ENCODE measurements at places on chromosomes 2 and 18.

DNA sequence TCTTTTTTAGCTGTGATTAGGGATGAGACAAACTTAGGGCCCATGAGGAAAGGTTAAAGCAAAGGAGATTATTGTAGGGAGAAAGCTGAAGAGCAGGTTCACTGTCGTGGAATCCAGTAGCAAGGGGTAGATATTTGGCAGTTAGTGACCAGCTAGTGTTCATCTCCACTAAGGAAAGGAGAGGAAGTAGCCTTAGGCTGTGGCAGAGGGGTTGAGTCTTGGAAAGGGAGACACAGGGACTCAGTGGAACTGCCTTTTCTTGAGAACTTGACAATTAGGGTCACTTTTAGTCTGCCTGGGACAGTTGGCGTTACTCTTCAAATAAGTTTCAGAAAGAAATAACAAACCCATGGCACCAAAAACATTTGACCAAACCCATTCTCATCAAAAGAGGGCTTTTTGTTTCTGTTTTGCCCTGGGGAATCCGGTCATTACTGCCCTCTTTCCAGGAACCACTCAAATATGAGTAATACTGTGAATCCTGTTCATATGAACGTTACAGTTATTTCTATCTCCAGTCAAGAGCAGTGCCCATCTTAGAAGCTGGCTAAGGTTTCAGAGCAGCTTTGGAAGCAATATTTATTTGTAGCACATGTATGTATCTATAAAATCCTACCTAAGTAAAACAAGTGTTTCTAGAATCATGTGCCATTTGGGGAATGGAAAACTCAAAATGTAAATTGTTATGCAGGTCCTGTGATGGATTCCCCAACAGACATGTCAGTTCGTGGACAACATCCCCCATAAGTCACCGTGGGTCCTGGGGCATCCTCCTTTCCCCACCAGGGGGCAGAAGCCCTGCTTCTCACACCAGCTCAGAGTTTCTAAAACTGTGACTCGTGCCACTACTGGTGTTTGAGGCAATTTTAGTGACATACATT lies 77.3 kb upstream of the PHLPP1 start:
- DNase-seq = peak; percentile 20
- H3K27ac ChIP-seq = no peak overlapping the region
- no peaks in the 10 kb centered on the region for H3K4me1 ChIP-seq
- H3K36me3 ChIP-seq = no peaks in the 10 kb centered on the region
- peaks cover 4% of the 10 kb centered on the region for H3K27me3 ChIP-seq
- H3K4me3 ChIP-seq = no peak overlapping the region

GRCh38 chr2:105399207-105399861 lies 483 bp upstream of the FHL2 start:
- peaks cover 6% of the 10 kb centered on the region for H3K4me1 ChIP-seq
- no peaks in the 10 kb centered on the region for H3K27me3 ChIP-seq
- H3K36me3 ChIP-seq = no peaks in the 10 kb centered on the region
- H3K27ac ChIP-seq = no peak overlapping the region
- H3K4me3 ChIP-seq = peak overlapping the region; percentile 72

DNA sequence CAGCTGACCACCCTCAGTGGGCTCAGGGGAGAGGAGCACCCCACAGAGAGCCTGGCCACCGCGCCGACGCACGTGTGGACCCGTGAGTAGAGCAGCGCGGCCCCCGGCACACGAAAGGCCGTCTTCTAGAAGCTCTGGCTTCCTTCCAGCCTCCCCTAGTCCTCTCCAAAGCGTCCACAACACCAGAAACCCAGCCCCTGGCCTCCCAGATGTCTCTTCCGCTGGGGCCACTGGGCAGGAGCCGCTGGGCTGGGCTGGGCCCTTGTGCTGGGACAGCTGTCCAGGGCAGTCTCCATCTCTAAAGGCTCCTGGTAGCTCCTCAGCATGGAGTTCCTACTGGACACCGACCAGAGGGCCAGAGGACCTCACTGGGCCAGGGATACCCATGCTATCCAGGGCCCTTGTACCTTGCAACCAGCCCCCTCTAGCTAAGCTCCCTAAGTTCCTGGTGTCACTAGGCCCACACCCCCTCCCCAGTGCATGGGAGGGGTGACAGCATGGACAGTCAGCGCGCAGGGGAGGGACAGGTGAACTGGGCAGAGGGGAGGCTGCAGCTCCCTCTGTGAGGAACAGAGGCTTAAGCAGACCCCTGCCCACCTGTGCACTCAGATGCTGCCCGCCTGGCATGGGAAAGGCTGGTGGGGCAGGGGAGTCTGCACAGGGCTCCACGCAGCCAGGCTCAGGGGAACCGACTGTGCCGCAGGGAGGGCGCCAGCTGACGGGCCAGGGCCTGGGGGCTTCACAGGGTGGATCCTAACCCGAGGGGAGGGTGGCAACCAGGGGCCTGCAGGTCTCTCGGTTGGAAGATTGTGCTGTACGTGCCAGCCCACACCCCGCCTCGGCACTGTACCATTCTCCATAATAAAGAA lies 32.9 kb downstream of the MTERF4 start:
- H3K27me3 ChIP-seq = no peaks in the 10 kb centered on the region
- H3K27ac ChIP-seq = no peak overlapping the region
- peaks cover 3% of the 10 kb centered on the region for H3K36me3 ChIP-seq
- DNase-seq = no peak
- H3K4me3 ChIP-seq = no peak overlapping the region

GRCh38 chr2:96950381-96951124 lies 35.8 kb downstream of the FAM178B start:
- H3K27ac ChIP-seq = no peak overlapping the region
- H3K4me1 ChIP-seq = peaks cover 21% of the 10 kb centered on the region
- no peak for DNase-seq

DNA sequence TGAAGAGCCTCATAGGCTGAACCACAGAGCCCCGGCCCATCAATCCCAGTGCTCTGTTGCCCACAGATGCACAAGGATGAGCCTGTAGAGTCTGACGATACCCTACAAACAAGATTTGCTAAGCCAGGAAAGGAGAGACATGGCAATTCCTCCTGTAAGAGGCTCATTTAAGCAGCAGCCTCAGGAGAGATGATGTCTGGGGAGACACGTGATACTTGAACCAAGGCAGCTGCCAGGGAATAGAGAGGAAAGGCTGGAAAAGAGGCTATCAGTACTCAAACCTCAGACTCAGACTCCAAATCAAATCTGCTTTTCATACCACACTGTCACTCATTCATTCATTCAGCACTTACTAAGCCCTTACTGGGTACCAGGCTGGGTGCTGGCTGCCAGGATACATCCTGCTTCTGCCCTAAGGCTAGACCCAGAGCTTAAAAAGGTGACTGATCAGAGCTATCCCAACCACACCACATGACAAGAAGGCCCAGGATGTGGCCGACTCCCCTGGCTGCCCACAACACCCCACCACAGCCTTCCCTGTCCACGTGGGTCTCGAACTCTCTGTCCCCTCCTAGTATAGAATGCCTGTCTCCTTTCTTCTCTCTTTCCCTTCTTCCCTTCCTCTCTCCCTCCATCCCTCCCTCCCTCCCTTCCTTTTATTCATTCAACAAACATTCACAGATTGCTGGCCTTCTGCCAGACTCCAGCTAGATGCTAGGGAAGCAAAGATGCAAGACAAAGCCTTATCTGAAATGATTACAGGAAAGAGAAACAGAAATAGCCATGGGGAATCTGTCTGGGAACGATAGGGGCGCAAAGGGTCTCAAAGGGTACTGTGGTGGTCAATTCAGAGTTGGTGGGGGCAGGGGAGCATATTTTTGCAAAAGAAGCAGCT lies 23.4 kb upstream of the KCNK3 start:
- DNase-seq = no peak
- no peaks in the 10 kb centered on the region for H3K4me1 ChIP-seq
- no peak overlapping the region for H3K4me3 ChIP-seq
- H3K27ac ChIP-seq = no peak overlapping the region

- no peak overlapping the region for H3K27ac ChIP-seq
- H3K27me3 ChIP-seq = no peaks in the 10 kb centered on the region
- no peak overlapping the region for H3K4me3 ChIP-seq
- no peaks in the 10 kb centered on the region for H3K36me3 ChIP-seq
- no peaks in the 10 kb centered on the region for H3K4me1 ChIP-seq
These were observed 101.8 kb downstream of the LOXHD1 start for GRCh38 chr18:46555213-46555612.

DNA sequence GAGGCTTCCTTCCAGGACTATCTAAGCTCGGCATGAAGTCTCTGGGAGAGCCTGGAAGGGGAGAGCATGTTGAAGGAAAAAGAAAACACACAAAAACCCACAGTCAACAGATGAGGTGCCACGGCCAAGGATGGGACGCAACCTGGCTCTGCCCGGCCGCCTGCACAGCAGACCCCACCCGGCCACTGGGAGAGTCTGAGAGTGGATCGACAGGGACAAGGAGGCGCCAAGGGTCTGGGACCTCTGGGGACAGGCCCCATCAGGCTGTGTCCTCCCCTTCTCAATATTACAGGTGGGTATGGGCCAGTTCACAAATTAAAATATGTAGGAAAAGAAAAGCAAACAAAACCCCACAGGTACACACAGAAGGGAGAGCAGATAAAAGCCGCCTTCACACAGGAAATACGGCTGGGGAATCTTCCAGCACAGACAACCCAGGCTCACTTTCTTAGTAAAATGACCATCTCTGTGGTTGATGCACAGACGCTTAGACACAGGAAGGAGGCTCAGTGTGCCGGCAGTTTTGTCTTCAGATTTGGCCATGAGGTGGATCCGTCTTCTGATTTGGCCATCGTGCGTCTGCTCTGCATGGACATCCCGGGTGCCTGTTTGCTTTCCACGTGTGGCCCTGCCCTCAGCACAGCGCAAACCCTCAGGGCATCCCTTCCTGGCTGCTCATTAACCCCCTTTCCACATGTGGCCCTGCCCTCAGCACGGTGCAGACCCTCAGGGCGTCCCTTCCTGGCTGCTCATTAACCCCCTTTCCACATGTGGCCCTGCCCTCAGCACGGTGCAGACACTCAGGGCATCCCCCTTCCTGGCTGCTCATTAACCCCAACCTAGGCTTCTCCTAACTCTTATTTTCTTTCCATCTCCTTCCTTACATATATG lies 138.4 kb downstream of the EIPR1 start:
- peaks cover 37% of the 10 kb centered on the region for H3K4me1 ChIP-seq
- H3K27ac ChIP-seq = no peak overlapping the region
- DNase-seq = no peak
- H3K4me3 ChIP-seq = no peak overlapping the region
- H3K27me3 ChIP-seq = no peaks in the 10 kb centered on the region

DNA sequence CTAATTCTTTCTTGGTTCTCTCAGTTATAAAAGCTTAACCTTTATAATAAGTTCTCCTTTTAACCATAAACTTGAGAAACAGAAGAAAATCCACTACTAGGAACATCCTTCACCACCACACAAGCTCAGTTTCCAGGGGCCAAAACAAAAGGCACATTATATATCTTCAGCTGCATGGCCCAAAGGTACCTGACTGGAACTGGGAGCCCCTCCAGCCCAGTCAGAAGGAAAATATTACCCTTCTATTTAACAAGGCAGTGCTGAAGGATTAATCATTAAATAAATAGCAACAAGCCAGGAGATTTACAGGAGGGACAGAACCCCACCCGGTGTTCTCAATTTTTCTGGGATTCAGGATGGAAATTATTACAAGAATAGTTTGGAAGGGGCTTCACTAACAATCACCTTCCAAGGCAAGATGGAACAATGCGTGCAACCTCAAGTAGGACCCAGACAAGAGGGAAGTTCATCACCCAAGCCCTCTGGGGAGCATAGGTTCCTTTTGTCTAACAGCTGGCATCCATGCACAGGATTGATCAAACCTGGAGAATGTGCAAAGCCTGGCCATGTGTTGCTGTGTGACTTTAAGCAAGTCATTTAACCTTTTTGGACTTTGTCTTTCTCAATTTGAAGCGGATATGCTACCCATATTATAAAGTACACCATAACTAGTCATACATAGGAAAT lies 159.6 kb upstream of the SETBP1 start:
- no peaks in the 10 kb centered on the region for H3K27me3 ChIP-seq
- H3K27ac ChIP-seq = no peak overlapping the region
- no peak for DNase-seq
- no peaks in the 10 kb centered on the region for H3K36me3 ChIP-seq
- no peaks in the 10 kb centered on the region for H3K4me1 ChIP-seq

DNA sequence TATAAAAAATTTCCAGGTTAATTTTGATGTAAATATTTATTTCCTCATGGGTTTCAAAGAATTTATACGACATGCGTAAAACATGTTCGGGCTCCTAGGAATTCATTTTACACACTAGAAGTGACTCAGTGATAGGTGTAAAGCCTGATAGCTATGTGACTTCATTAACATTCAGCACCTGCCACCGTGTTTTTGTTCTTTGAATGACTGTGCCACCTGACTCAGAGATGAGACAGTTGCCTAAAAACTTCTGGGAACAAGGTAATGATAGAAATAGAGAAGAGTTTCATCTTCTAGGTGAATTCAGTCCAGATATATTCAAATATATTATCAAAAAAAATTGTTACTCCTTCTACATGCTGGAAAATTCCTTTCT lies 10.0 kb downstream of the IL1R2 start:
- DNase-seq = no peak
- H3K4me3 ChIP-seq = no peak overlapping the region
- peaks cover 3% of the 10 kb centered on the region for H3K4me1 ChIP-seq
- H3K27ac ChIP-seq = no peak overlapping the region

DNA sequence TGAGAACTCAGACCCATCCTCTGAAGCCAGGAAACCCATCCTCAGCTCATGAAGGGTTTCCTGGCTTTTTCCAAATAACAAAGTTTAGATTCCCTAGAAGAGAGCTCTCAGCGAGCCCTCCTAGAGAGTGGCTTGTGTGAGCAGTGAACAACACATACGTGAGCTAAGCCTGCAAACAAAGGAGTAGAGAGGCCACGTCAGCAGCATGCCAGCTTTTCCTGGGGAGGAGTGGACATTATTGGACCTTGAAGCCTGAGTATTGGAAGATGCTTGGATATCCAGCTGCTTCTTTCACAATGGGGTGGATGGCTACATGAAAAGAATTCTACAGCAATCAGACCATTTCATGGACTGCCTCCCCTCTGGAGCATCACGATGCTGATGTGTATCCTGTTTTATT lies 21.1 kb downstream of the KIF5C start:
- H3K4me3 ChIP-seq = no peak overlapping the region
- H3K27me3 ChIP-seq = no peaks in the 10 kb centered on the region
- no peak for DNase-seq
- no peak overlapping the region for H3K27ac ChIP-seq
- H3K4me1 ChIP-seq = no peaks in the 10 kb centered on the region
- no peaks in the 10 kb centered on the region for H3K36me3 ChIP-seq

Measured in effector memory CD4-positive, alpha-beta T cell (primary cell).